ENCODE measurements at places on chromosomes 4 and X.

- DNase-seq, result no peak
Measured at GRCh38 chr4:144411119-144411518, 234.8 kb upstream of the HHIP start.

DNA sequence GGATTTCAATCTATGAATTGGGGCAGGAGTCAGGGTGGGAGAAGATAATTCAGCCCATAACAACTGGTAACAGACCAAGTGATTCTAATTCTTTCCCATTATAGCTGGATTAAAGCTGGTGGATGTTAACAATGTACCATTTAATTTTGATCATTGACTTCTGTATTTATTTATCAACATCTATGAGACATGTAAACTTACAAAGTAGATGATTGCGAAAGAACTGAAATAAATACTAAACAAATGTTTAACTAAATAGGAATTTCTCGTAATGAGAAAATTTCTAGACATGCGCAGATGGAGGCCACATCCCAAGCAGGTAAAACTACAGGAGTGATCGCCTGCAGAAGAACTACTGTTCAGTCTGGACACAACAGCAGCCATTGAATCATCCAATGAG, 107.1 kb downstream of the NR3C2 start:
- DNase-seq, result no peak

DNA sequence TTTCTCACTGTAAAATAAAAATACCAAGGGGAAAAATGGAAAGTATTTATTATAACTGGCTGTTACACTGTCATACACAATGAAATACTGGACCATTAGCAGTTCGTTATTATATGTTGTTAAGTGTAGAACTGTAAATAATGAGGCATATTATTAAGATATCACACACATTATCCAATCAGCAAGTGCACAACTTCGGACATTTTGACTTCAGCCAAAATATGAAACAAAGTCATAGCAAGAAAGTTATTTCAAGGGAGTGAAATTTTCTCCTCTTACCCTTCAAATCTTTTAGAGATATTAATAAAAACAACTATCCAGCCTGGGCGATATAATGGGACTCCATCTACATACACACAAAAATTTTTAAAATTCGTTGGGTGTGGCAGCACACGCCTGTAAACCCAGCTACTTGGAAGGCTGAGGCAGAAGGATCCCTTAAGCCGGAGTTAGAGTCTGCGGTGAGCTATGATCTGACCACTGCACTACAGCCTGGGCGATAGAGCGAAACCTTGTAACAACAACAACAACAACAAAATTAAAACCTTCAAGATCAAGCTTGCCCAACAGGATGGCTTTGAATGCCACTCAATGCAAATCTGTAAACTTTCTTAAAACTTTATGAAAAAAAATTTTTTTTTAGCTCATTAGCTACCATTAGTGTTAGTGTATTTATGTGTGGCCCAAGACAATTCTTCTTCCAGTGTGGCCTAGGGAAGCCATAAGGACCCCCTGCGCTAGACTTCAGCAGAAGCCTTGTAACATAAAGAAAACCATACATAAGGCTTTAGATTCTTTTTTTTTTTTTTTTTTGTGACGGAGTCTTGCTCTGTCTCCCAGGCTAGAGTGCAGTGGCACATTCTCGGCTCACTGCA, 1.3 kb upstream of the CISD2 start:
- DNase-seq, result peak; percentile 48

DNA sequence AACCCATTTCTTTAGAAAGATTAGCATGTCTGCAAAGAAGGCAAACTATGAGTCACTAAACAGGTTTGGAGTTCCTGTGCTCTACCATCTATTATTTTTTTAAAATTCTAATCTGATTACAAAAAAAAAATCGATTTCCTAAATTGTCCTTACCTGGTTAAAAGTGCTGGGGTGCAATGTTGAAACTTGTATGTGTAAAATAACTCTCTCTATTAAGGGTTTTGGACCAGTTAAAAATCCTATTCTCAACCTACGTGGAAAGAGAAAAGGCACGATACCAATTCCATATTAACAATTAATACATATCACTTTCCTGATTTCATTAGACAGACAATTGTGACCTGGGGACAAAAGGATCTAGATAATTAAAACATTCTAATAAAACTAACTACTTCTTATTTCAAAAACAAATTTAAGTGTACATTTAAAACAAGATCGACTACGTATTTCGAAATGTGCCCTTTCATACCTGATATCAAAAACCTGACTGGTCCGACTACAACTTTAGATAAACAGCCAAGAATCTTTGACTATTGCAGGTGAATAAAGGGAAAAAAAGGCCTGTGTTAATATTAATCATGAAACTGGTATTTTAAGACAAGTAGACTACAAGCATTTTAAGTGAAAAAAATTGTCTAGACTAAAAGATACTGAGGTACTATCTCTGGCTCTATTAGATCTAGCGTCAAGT, 21.2 kb downstream of the AADAT start:
- no peak for DNase-seq

- DNase-seq, result no peak
Measured at GRCh38 chr4:8103421-8104390, 54.9 kb downstream of the ABLIM2 start.

DNA sequence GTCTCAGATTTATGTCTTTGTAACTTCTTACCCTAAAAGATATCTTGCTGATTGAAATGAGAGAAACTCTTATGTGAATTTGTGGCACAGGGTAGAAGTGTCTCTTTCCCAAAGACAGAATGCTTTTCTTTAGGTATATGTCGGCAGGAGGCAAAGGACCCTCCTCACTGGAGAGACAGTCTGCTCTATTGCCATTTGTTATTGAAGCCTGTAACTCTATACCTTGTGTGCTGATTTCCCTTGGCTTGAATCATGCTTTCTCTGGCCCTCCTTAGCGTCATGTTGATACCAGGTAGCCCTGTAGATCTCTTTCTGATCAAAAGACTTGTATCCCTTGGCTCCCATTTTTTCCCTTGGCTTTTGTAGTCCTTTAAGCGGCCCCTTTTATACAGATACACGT, 284.3 kb downstream of the CXXC4 start:
- DNase-seq, result no peak

- DNase-seq, result no peak
Measured at GRCh38 chrX:68440442-68440841, 7.1 kb upstream of the OPHN1 start.
